ENCODE measurements at places on chromosomes 5 and 9.

DNA sequence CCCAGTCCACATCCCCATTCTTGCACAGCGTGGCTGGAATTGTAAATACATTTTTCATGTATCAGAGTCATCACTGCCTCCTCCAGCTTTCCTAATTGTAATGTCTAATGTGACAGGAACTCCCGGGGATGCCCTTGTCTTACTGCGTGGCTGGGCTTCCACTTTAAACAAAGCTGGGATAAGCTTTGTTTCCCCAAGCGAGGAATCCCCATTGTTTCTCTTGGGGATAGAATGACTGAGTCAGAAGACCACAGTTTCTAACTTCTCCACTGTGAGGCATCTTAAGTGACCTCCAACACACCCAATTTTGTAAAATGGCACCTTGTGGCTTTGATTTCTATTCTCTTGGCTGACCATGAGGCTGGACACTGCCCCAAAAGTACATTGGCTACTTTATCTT, 22.4 kb downstream of the ARPC5L start:
- no peak for DNase-seq

- DNase-seq = no peak
These were observed 55.7 kb downstream of the VCAN start for GRCh38 chr5:83527221-83527620.

DNA sequence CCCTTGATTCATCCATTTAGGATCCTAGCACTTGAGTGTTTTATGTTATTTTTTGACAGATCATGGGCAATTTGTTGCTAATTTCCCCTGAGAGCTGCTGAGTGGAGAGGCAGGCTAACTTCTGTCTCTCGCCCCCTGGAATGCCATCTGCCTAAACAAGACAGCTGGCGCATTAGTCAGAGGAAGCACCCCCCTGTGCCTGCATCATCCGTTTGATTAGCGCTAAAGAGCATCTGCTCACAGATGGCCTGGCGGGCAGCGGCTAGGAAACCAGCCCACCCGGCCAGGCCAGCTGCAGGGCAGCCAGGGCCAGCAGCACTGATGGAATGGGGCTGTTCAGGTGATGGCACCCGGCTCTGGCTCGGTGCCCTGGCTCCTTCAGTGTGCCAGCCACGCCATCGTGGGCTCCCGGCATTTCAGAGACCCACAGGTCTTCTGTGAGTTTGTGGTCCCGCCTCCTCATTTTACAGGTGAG, 22.9 kb upstream of the ASS1 start:
- no peak for DNase-seq

- no peak for DNase-seq
These were observed 4.5 kb downstream of the MYMK start for GRCh38 chr9:133520121-133520835.

- no peak for DNase-seq
These were observed 7.7 kb downstream of the CXCL14 start for GRCh38 chr5:135571066-135571609.

DNA sequence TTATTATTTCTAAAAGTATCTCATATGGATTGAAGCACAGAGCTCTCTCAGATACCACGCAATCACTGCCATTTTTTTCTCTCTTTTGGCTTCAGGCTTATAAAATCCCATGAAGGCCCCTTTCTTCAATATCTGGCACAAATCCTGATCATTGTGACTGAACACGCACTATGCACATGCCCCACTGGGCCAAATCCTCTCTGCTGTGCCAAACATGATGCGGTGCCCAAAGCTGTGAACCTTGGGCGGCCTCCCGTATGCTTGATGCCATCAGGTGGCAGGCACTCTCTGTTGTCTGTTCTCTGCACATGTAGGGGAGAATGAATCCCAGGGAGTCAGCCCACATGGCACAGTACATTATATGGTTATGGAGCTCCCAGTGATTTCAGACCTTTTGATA, 375.0 kb upstream of the RGMB start:
- no peak for DNase-seq

DNA sequence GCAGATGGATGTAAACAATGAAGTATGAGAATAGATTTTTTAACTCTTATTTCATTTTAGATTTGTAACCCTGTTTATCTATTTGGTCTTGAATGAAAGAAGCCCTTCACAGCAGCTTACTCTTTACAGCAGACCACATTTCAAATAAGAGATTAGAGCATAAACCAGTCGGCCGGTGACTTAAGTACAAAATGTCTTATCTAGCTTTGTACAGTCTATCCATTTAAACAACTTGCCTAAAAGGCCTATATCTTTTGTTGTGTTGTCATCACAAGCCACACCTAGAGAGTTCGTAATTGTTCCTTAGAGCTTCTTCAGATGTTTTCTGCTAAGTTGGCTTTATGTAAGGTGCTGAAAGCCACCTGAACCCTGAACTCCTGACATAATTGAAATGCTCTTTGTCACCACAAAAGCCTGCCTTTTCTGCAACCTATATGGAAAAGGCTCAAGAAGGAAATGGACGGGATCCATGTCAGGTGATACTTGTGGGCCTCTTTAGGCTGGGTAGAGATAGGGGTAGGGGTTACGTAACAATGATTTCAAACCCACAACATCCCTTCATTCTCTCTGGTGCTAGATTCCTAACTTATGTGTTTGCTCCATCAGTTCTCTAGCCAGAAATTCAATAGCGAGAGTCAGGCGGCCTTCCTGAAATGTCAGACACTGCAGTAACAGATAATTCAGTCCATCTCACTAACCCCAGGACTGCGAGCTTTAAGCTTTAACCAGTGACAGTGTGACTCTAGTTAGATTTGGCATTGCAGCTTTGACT, 162.5 kb downstream of the CD180 start:
- DNase-seq = no peak

- DNase-seq = peak; percentile 78
These were observed 580 bp downstream of the ERAP1 start for GRCh38 chr5:96807075-96807654.

DNA sequence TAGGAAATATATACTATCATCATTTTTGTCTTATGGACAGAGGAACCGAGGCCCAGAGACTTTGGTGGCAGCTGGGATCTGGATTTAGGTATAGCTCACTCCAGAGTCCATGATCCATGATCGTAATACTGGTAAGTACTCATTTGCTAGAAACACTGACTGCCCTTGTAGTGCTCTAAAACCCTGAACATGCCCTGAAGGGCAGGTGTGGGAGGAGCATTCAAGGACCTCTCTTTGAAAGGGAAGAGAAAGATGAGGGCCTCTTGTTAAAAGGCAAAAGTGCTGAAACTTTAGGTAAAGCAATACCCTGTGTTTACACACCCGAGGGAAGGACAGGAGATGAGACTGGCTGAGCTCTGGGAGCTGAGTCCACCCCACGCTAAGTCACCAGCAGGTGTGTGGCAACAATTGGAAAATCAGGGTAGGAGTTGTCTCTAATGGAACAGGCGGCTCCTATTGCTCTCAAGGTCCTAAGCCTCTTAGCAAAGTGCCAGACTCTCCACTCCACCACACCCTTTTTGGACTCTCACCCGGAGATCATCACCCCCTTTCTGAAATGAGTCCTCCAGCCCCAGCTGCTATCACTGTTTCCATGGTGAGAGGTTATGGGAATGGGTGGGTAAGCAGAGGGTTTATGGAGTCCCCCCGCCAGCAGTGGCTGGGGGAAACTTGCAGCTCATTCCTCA, 34.8 kb downstream of the TRPC7 start:
- DNase-seq = no peak

DNA sequence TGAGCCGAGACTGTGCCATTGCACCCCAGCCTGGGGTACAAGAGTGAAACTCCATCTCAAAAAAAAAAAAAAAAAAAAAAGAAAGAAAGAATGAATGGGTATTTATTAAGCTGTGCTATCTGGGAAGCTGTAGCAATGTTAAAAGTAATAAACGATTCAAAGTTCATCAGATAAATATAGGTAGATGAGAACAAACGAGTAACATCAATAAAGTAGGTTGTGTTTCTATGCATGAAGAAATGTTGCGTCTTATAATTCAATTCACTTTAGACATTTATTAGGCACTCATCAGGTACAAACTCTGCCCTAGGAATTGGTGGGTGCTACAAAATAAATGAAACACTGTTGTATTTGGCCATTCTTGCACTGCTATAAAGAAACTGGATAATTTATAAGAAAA, 36.8 kb downstream of the C9orf57 start:
- DNase-seq = no peak

GRCh38 chr9:108759835-108760234, 96.0 kb downstream of the ACTL7B start:
- no peak for DNase-seq

GRCh38 chr5:160649304-160649703, 202.7 kb downstream of the ATP10B start:
- DNase-seq = no peak

GRCh38 chr5:160923936-160924710, 72.1 kb upstream of the ATP10B start:
- no peak for DNase-seq

DNA sequence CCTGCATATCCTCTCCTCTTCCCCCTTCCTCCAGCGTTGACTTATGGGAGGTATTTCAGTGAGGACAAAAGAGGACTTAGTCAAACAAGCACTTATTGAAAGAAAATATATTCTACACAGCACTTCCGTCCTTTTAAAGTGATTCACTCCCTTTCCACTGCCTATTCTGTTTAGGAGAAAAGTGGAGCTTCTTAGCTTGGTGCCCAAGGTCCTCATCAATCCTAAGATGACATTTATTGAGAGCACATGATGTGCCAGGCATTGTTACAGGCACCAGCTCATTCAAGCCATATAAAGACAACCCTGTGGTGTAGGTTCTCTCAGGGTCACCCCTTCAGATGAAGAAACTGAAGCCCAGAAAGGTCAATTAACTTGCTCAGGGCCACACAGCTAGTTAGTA, 95.9 kb downstream of the KCNIP1 start:
- DNase-seq = no peak

DNA sequence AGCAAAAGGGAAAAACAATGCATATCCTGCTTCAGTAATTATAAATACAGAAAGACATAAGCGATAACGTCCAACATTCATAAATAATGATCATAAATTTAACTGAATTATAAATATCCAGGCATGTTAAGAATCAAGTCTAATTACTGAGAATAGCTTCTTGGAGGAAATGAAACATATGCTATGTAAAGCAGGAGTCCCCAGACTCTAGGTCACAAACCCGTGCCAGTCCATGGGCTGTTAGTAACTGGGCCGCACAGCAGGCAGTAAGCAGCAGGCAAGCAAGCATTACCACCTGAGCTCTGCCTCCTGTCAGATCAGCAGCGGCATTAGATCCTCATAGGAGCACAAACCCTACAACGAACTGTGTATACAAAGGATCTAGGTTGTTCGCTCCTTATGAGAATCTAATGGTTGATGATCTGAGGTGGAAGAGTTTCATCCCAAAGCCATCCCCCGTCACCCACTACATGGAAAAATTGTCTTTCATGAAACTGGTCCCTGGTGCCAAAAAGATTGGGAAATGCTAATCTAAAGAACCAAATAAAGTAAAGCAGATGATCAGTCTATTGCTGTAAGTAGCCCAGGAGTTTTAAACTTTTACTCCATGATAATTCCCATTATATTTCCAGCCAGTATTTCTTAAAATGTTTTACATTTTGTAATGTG, 50.4 kb downstream of the CERT1 start:
- no peak for DNase-seq

DNA sequence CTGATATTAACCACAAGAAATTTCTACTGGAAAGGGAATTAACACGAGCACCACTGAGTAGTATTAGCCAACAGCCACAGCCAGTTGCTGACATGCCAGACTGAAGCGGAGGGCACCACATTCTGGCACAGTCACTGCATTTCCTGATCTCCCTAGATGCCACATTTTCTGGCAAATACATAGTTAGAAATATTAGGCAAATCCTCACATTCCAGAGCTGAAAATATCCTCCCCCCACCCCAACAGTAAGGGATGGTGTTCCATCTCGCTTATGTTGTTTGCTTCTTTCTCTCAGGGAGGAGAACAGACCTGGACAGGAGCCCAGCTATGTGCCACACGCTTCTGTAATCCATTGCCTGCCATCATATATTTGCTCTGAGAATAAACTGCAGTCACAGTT, 32.8 kb upstream of the MCTP1 start:
- no peak for DNase-seq

- peak; percentile 93 for DNase-seq
These were observed at the start of gene MARCHF3 for GRCh38 chr5:127030259-127031146. TSS of gene MARCHF3 (minus strand) at chr5:127030558. CDS start at chr5:126918171, 112,387 bp downstream.

DNA sequence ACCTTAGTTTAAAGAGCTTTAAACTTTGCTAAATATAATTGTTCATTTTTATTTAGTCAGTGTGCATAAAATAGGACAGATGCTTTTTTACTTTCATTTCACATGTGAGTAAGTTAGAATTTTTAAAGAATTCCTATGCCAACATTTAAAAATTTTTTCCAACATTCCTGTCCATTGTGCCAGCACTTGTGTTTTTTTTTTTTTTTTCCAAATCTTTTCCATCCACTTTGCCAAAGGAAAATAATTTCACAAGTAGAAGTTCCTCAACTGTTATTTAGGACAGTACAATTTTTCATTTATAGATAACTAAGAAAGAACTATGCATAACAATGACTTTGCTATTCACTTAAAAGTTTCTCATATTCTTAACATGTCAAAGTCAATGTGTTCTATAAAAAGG, 189.5 kb downstream of the ADAMTS6 start:
- no peak for DNase-seq

GRCh38 chr9:22111176-22111953, 102.3 kb upstream of the CDKN2B start:
- DNase-seq = no peak

- no peak for DNase-seq
These were observed 327.2 kb downstream of the DEPDC1B start for GRCh38 chr5:60372786-60373185.

DNA sequence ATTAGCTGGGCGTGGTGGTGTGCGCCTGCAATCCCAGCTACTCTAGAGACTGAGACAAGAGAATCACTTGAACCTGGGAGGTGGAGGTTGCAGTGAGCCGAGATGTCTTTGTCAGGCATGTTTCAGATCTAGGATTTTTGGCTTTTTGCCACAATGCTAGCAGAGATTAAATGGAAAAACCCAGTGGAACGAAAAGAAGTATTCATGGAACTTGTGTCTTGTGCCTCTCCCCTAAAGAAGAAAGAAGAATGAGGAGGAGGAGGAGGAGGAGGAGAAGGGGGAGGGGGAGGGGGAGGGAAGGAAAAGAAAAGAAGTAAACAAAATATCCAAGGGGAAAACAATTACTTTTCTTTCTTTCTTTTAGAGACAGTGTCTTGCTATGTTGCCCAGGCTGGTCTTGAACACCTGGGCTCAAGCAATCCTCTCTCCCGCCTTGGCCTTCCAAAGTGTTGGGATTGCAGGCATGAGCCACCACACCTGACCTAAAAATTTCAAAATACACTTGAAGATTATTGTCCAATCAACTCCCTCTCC, 106.0 kb downstream of the ARRDC3 start:
- no peak for DNase-seq

- no peak for DNase-seq
These were observed 4.8 kb downstream of the IL9 start for GRCh38 chr5:135890867-135891266.

GRCh38 chr5:31273631-31274378, 80.3 kb downstream of the CDH6 start:
- DNase-seq = no peak

GRCh38 chr5:74266132-74266531, 374.4 kb downstream of the ENC1 start:
- no peak for DNase-seq

GRCh38 chr5:73442231-73442811, 6.3 kb downstream of the FOXD1 start:
- no peak for DNase-seq
